ENCODE measurements at places on chromosomes 13 and 19.

GRCh38 chr13:97308735-97309429 lies 86.7 kb downstream of the MBNL2 start:
- DNase-seq = no peak

- no peak for DNase-seq
These were observed 39.4 kb upstream of the FARP1 start for GRCh38 chr13:98103531-98103930.

- DNase-seq = no peak
These were observed 318.0 kb upstream of the KLF12 start for GRCh38 chr13:74452176-74452575.

- DNase-seq = peak; percentile 54
These were observed 1.2 kb downstream of the RCBTB2 start for GRCh38 chr13:48531416-48532255.

DNA sequence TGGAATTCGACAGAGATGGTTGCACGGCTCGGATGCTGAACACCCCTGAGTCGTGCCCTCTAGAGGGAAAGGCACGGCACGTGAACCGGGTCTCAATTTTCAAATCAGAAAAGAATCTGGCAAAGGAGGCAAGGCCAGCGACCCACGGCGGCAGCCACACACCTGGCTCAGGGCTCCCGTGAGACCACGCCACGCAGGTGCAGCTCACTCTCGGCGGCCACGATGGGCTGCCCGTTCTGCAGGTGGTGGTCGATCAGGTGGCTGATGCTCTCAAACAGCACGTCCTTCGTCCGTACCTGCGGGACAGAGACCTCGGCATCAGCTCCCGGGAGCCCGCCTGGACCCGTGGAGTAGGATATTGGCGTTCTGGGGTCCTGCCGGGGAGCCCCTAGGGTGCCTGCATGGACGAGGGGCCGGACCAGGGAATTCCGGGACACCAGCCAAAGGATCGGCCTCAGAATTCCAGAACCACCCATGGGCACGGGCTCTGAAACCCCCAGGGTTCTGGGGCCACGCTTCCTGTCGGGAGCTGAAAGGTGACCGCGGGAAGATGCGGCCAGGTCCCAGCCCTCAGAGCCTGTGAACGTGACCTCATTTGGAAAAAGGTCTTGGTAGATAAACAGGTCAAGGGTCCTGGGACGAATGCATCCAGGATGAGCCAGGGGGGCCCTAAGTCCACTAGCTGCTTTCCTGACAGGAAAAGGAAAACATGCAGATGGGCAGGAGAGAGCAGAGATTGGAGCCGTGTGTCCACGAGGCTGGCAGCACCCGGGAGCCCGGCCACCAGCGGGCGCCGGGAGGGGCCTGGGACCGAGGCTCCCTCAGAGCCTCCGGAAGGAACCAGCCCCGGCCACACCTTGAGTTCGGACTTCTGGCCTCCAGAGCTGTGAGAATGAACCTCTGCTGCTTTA lies 10.1 kb upstream of the C2CD4C start:
- no peak for DNase-seq

- DNase-seq = no peak
These were observed 64.8 kb downstream of the ALOX5AP start for GRCh38 chr13:30800107-30800506.

GRCh38 chr13:49213997-49214916 lies 5.9 kb upstream of the MLNR start:
- no peak for DNase-seq

GRCh38 chr13:76865996-76866503 lies 20.2 kb downstream of the KCTD12 start:
- DNase-seq = no peak

DNA sequence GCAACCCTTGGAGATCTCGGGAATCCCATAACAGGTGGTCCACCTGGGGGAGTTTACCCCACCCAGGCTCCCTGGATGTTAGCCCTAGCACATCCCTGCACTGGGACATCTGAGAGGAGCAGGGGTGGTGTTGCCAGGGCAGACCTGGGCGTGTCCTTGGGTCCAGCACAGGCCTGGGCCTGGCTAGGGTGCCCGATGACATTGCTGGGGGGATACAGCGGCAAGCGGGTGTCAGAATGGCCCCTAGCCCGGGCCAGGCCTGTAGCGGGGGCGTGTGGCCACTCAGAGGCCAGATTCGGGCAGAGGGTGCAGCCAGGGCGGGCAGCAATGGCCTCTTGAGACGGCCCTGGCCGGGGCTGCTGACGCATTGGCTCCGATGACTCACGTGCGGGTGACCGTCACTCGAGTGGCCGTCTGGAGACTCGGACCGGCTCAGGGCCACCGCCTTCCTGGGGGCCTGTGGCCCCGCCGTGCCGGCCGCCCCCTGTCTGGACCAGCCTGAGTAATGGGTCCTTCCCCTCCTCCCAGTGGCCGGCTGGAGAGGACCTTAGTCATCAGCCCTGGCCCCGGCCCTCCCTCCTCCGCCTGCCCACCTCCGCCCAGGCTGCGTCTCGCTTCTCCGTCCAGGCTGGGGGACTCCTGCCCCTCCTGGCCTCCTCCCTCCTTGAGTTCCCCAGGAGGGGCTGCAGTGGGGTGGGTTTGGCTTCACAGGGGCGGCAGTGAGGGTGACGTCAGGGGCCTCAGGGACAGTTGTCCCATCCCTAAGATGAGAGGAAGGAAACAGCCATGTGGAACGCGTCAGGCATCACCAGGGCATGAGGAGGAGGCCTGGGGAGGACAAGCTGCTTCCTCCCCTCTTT lies 23.2 kb upstream of the CRTC1 start:
- no peak for DNase-seq

GRCh38 chr13:72677431-72677830 lies 50.0 kb downstream of the MZT1 start:
- peak; percentile 79 for DNase-seq

DNA sequence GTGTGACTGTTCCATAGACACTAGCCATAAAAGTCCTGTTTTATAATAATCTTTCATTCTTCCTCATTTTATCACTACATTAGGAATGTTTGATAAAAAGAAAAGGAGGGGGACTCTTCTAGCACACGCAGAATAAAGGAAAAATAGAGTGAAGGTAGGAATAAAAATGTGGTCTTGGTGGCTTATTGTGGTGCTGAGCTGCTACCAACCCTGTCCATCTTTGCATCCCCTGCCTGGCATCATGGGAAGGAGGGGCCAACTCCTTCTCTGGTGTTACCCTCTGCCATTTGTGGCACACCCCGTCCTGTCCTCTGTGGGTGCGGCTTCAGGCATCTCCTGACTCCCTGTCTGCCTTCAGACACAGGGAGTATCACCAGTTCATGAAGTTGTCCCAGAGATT lies 104.9 kb upstream of the ZNF536 start:
- no peak for DNase-seq

GRCh38 chr19:27865927-27866777 lies 1346.8 kb downstream of the UQCRFS1 start:
- no peak for DNase-seq

DNA sequence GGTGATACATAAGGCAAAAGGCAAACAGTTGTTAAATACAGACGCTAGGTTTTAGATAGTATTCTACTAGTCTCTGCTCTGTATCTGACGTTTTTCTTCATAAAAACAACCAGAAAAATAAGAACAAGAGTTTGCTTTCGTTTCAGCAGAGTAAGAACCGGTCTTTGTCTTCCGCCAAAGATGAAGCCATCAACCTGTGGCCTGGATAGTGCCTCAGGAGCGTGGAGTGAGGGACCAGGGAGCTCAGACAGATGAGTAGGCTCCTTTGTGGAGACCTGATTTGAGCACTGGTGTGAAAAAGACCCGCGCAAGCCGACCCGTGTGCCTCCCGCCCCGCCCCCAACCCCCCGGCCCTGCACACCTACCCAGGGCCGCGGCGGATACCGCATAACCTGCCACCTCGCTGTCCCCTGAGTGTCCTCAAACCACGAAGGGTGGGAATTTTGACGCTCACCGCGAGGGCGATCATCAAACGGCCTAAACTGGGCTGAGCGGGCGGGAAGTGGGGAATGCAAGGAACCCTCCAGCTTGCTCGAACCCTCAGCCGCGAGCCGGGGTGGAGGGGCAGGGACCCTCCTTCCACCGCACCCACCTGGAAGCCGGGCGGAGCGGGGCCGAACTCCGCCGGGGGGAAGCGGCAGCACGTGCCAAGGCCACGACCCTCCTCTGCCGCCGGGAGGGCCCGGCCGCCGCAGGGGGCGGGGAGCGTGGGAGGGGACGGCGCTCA lies 866 bp upstream of the LMO7 start:
- no peak for DNase-seq

GRCh38 chr19:19059837-19060611 lies 3.8 kb upstream of the SLC25A42 start:
- DNase-seq = no peak

DNA sequence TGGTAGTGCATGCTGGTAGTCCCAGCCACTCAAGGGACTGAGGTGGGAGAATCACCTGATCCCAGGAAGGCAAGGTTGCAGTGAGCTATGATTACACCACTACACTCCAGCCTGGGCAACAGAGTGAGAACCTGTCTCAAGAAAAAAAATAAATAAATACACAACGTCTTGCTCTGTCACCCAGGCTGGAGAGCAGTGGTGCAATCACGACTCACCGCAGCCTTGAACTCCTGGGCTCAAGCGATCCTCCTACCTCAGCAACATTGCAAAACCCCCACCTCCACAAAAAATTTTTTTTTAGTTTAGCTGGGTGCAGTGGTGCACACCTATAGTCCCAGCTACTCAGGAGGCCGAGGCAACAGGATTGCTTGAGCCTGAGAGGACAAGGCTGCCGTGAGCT lies 8.8 kb downstream of the TPM4 start:
- no peak for DNase-seq

DNA sequence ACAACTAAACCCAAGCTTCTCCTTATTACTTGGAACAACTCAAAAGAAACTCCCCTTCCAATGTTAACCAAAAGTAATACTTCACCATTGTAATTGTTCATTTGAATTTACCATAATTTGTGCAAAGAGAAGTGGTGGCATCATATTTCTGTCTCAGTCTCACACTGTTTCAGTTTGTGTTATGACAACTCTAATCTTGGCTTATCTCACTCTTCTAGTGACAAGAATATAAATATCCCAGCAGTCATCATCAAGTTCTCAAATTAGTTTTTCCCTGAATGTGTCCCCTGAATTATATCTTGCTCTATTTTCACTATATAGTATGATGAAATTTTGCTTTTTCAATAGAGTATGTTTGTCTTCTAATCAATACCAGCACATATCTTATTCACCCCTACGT lies 681.4 kb upstream of the PRR20A start:
- DNase-seq = no peak

- peak; percentile 51 for DNase-seq
These were observed 589 bp downstream of the ZBTB45 start for GRCh38 chr19:58519087-58519354.

DNA sequence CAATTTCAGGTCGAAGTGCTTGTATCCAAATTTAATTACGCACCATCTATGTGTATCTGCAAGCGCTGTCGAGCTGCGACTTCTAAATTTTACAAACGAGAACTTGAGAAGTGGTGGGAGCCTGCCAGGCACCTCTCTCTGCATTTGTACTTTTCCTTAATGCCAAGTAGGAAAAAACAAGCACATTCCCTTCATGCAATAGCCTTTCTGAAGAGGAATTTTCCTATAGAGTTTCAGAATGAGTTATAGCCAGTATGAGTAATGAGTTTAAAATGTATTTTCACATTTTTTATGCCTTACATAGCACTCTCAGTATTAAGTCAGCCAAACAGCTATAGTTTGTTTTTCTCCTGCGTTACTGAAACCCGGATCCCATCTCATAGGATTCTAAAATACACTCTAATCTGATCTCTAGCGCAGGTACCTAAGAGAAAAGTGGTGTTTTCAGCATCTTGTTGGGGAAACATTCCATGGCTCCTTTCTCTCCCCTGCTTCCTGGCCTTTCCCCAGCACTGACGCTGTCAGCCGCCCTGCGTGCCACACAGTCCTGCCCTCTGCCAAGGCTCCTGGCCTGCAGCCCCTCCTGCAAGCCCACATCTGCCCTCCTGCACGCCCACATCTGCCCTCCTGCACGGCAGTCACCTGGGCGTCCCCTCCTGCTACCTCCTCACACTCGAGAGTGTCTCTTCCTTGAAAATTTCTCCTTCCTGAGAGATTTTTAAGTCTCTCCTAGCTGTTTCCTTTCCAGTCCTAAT lies 526.9 kb downstream of the MYO16 start:
- DNase-seq = no peak

GRCh38 chr19:41892173-41892902 lies 9.4 kb downstream of the ARHGEF1 start:
- DNase-seq = no peak

GRCh38 chr19:33376941-33377557 lies 3.5 kb downstream of the CEBPG start:
- DNase-seq = no peak

- no peak for DNase-seq
These were observed 9.7 kb downstream of the HSD17B14 start for GRCh38 chr19:48826606-48827020.

DNA sequence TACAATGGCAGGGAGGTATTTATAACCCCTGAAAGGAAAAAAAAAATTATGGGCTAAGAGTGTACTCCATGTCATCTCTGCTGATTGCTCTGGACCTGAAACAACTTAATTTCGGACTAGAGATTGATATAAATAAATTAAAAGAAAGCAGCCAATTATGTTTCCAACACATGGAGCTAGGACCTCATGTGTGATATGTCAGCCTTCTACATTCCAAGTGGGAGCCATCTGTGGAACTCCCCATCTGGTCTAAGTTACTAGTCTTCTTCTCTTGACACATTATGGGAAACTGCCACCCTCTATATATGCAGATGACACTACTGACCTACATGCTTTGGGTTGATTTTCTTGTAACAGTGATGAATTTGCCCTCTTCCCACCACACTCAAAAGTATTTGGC lies 86.1 kb downstream of the FLT1 start:
- no peak for DNase-seq

DNA sequence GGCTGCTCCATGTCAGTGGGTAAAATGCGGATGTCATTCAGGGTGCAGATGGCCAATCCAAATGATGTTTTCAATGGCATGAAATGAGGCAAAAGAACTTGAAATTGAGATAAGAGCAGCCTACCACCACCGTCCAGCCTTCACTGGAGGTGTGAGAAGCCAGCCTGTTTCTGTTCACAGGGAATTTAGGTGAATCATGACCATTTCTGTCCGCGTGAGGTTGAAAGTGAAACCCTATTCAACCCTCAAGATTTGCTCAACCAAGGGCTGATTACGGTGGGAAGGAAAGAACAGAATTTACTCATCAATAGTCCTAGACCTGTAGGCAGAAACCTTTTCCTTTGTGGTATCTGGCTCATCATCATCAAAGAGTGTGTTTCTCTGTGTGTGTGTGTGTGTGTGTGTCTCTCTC lies 370.7 kb downstream of the COG6 start:
- DNase-seq = no peak

GRCh38 chr19:49953416-49953815 lies 7.6 kb downstream of the SIGLEC11 start:
- no peak for DNase-seq

GRCh38 chr19:41541990-41542584 lies 33.9 kb upstream of the CEACAM21 start:
- DNase-seq = no peak

Measured in NCI-H1930 (cell line).